ENCODE measurements at places on chromosomes 3 and 15.

DNA sequence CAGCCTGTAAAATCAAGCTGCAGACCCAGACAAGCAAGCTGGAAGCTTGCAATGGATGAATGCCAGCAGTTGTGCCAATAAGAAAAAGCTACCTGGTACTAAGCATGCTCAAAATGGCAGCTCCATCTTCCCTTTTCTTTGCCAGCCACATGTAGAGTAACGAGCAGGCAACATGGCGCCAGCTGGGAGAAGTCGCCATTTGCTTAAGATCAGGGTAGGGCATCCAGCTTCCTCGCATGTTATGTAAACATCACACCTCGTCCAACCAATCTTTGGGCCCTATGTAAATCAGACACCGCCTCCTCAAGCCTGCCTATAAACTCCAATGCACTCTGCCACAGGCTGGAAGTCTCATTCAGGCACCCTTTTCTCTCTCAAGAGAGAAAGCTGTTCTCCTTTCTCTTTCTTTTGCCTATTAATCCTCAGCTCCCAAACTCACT, 973.9 kb downstream of the FHIT start:
- no peaks in the 10 kb centered on the region for H3K36me3 ChIP-seq
- no peak overlapping the region for H3K4me3 ChIP-seq
- no peaks in the 10 kb centered on the region for H3K27me3 ChIP-seq
- no peak for DNase-seq
- no peak overlapping the region for H3K27ac ChIP-seq

DNA sequence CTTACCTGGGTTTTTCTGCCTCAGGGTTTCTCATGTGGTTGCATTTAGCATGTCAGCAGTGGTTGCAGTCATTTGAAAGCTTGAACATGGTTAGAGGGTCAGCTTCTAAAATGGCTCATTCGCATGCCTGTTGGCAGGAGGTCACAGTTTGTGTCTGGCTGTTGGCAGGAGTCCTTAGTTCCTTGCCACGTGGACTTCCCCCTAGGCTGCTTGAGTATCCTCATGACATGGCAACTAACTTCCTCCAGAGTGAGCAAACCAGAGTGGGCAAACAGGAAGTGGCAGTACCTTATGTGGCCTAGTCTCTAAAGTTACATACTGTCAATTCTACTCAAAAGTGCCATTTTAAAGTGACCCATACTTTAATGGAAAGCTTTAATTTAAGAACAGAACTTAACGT, 3.4 kb upstream of the UNC13C start:
- peaks cover 30% of the 10 kb centered on the region for H3K27me3 ChIP-seq
- H3K27ac ChIP-seq, result no peak overlapping the region
- H3K36me3 ChIP-seq, result no peaks in the 10 kb centered on the region
- H3K4me3 ChIP-seq, result no peak overlapping the region
- H3K4me1 ChIP-seq, result peaks cover 6% of the 10 kb centered on the region

DNA sequence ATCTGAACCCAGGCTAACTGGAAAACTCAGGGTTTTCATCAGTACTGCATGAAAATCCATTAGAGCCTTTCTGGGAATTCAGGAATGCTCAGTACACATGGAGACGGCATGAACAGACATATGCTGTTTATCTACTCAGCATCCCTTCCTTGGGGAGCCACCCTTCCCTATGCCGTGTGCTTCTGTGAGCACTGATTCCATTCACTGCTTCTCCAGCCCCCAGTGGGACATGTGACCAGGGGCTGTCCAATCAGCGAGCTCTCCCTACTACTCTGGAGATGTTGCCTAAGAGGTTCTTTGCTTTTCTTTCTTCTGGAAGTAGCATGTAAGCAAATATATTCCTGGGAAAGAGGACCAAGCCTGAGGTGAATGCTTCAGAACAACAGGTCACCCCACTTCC, 5.6 kb upstream of the PCOLCE2 start:
- H3K27ac ChIP-seq, result no peak overlapping the region
- H3K36me3 ChIP-seq, result no peaks in the 10 kb centered on the region
- H3K27me3 ChIP-seq, result peaks cover 27% of the 10 kb centered on the region
- H3K4me3 ChIP-seq, result no peak overlapping the region
- no peak for DNase-seq
- no peaks in the 10 kb centered on the region for H3K4me1 ChIP-seq

GRCh38 chr15:40003116-40003916, 35.7 kb downstream of the SRP14 start:
- H3K4me3 ChIP-seq, result no peak overlapping the region
- peaks cover 13% of the 10 kb centered on the region for H3K36me3 ChIP-seq
- H3K27ac ChIP-seq, result no peak overlapping the region
- H3K4me1 ChIP-seq, result no peaks in the 10 kb centered on the region
- no peak for DNase-seq

GRCh38 chr3:149339931-149340309, 6.5 kb upstream of the TM4SF18 start:
- H3K4me3 ChIP-seq, result no peak overlapping the region
- no peaks in the 10 kb centered on the region for H3K4me1 ChIP-seq
- DNase-seq, result no peak

DNA sequence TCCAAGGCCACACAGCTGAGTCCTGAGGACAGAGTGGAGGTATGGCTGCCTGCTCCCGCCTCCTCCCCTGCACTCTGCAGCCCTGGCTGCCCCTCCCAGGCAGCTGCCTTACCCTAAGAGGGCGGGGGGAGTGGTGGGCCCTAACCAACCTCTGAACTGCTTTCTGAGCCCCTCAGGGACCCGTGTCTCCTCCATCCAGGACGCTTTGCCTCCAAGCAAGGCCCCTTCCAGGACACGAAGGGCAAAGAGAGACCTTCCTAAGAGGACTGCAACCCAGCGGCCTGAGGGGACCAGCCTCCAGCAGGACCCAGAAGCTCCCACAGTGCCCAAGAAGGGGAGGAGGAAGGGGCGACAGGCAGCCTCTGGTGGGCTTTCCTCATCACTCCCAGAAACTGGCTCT, 7.6 kb downstream of the NEIL1 start:
- H3K27ac ChIP-seq, result no peak overlapping the region
- peaks cover 11% of the 10 kb centered on the region for H3K36me3 ChIP-seq
- H3K27me3 ChIP-seq, result no peaks in the 10 kb centered on the region

- H3K4me3 ChIP-seq, result no peak overlapping the region
- no peak overlapping the region for H3K27ac ChIP-seq
- no peak for DNase-seq
- peaks cover 39% of the 10 kb centered on the region for H3K27me3 ChIP-seq
Observed at GRCh38 chr3:138068046-138068445, 47.4 kb downstream of the DZIP1L start.

- no peak overlapping the region for H3K4me3 ChIP-seq
- no peak overlapping the region for H3K27ac ChIP-seq
- H3K36me3 ChIP-seq, result no peaks in the 10 kb centered on the region
- H3K4me1 ChIP-seq, result no peaks in the 10 kb centered on the region
Observed at GRCh38 chr3:55903680-55904079, 416.6 kb upstream of the WNT5A start.

DNA sequence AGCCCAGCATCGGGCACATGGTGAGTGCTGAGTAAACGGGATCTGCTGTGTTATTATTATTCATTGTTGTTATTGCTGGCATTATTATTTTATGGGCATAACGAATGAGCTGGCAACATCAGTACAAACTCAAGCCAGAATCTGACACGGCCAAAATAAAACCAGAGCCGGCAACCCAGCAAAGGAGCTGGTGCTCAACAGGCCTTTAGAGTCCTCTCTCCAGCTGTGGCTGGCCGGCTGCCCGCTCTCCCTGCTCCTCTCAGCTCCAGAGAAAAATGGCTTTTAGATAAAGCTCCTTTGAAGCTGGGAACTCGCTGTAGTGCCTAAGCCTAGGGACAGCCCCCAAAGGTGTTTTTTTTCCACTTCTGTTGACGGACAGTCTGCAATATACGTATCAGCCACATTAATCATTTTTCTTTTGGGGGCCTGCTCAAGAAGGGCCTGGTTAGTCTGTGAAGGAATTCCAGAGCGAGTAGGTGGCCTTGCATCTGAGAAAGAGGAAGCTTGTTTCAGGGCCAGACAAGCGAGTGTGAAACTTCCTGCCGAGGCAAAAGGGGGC, 193.9 kb upstream of the UBE2E1 start:
- H3K27me3 ChIP-seq, result no peaks in the 10 kb centered on the region
- H3K4me3 ChIP-seq, result no peak overlapping the region
- H3K4me1 ChIP-seq, result peaks cover 6% of the 10 kb centered on the region
- H3K36me3 ChIP-seq, result no peaks in the 10 kb centered on the region

- H3K4me3 ChIP-seq, result no peak overlapping the region
- H3K36me3 ChIP-seq, result no peaks in the 10 kb centered on the region
- no peaks in the 10 kb centered on the region for H3K27me3 ChIP-seq
Observed at GRCh38 chr3:107458871-107459270, 63.9 kb upstream of the BBX start.

GRCh38 chr3:131786386-131786785, 248.4 kb downstream of the CPNE4 start:
- peaks cover 13% of the 10 kb centered on the region for H3K27me3 ChIP-seq
- no peak overlapping the region for H3K4me3 ChIP-seq
- H3K4me1 ChIP-seq, result no peaks in the 10 kb centered on the region
- no peaks in the 10 kb centered on the region for H3K36me3 ChIP-seq
- H3K27ac ChIP-seq, result no peak overlapping the region

DNA sequence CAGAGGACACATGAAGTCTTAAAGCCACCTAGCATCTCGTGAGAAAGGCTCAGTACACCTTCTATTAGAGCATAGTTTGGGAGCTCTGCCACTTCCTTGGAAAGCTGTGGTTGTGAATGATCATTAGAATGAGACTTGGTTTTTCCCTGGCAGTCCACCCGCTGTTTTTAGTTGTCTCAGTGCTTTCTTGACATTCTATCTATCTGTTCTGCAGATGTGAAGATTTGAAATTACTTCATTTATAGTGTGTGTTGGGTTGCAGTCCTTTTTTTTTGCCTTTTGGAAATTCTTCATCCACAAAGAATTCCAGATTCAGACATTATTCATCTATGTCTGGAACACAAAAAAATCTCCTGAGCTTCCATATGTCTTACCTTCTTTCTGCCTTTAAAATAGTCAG, 23.7 kb downstream of the PPP2R3A start:
- H3K27ac ChIP-seq, result no peak overlapping the region
- no peaks in the 10 kb centered on the region for H3K36me3 ChIP-seq
- DNase-seq, result no peak

DNA sequence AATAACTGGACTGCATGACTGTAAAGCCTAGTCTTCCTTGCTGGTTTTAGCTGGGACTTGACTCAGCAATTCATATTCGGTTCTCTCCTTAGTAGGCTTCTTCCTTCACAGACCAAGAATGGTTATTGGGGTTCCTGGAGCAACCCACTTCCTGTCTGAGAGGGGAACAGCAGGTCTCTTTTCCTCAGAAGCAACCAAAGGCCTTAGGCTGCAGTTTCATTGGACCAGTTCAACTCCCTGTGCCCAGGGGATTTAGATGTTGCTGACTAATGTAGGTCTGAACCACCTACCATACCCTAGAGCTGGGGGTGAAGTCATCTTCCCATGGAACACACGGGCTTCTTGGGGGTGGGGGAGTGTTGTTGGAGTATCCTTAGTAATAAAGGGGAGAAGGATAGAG, 84.0 kb upstream of the SKOR1 start:
- no peaks in the 10 kb centered on the region for H3K27me3 ChIP-seq
- no peaks in the 10 kb centered on the region for H3K36me3 ChIP-seq
- no peak overlapping the region for H3K27ac ChIP-seq
- no peak overlapping the region for H3K4me3 ChIP-seq
- DNase-seq, result no peak

DNA sequence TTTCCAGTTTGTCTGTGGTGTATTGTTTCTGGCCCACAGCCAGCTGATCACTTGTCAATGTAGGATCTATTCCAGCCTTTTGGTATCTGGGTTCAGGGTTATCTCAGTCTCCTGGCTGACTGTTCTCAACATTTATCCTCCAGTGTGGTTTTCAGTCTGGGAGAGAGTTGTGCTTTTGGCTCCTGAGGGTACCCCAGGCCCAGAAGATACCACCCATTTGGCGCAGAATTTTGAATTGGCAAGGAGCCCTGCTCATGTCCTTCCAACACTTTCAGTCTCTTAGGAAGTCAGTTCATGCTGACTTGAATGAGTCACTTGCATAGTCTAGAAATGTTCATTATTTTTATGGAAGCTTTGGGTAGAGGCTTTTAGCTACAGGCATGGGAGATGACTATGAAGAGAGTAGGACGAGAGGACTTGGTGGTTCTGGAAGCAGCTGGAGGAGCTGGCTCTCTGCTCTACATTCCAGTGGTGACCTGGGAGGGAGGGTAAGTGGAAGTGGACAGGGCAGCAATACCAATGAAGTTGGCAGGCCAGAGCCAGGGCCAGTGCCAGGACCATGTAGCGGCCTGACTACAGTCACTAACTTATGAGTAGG, 7.2 kb downstream of the POLR2H start:
- peaks cover 13% of the 10 kb centered on the region for H3K36me3 ChIP-seq
- peaks cover 38% of the 10 kb centered on the region for H3K4me1 ChIP-seq
- DNase-seq, result no peak
- H3K27ac ChIP-seq, result peak overlapping the region; percentile 7

DNA sequence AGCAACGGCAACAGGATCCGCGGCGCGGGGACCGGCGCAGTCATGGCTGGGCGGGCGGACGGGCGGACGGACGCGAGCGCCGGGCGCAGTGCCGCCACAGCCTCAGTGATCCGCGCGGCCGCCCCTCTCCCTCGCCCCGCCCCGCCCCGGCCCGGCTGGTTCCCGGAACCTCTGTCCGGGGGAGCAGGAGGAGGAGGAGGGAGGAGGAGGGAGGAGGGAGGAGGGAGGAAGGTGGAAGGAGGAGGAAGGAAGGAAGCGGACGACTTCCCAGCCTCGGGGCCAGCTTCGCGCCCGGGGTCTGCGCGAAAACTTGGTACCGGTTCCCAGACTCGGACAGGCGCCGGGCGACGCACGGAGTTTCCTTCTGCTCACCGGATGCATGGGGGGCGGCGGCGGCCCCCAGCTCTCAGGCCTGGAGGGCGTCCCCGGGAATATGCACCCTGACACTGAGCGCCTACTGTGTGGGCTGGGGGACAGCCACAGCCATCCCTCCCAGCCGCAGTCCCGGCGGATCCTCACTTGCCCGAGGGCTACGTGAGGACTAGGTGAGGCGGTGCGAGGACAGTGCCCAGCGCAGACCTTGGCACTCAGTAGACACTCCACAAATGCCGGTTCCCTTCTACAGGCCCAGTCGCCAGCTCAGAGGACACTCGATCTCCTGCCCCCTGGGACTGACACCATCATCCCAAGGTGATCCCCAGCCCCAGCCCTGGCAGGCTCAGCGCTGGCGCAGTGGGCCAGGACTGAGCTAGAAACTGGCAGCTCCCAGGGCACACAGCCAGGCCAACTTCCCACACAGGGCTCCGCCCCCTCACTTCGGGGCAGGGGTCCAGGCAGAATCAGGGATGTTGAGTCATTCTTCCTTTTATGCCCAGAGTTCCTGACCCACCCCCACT, at the start of gene SHISA5:
Gene SHISA5, minus strand, starts transcription at position 124 of the 896 bp plus-strand sequence. Its CDS starts 80 bp downstream, at position 44.
- peak; percentile 80 for DNase-seq
- H3K4me3 ChIP-seq, result peak within 1 kb of the TSS; percentile 86
- H3K36me3 ChIP-seq, result no peaks in the 10 kb centered on the region
- H3K27ac ChIP-seq, result peak within 1 kb of the TSS; percentile 90

GRCh38 chr15:72037321-72037720, 80.6 kb downstream of the MYO9A start:
- H3K27me3 ChIP-seq, result no peaks in the 10 kb centered on the region
- peaks cover 19% of the 10 kb centered on the region for H3K4me1 ChIP-seq
- no peak overlapping the region for H3K4me3 ChIP-seq
- DNase-seq, result no peak
- peaks cover 2% of the 10 kb centered on the region for H3K36me3 ChIP-seq
